Fibroblast of upper back skin (primary cell): ENCODE measurements at places on chromosomes 2 and 18.

GRCh38 chr18:69958422-69958821 is 10.7 kb upstream of the CD226 start:
- no peak for DNase-seq

DNA sequence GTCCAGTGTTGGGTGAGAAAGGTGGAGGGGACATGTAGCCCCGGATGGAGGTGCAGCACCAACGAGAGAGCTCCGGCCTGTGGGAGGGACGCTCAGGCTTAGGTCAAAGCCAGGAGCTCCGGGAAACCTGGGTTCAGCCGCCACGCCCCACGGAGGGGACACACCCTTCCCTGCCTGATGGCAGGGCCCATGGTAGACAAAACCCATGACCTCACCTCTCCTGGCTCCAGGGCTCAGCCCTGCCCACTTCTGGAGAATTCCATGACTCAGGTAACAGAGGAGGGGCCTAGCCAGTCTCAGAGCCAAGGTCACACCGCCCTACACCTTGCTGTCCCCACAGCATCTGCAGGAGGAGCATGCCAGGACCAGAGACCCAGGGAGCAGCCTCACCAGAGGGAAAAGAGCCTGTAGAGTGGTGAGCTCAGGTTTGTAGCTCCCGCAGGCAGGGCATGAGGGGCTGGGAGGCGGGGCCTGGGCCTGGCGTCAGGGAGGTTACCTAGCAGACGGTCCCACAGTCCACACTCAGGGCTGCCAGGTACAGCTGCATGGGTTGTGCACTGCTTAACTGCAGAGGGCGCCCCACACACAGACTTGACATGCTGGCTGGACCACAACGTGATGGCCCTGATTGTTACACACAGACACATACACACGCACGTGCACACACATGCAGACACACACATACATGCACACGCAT is 70.8 kb upstream of the SMAD7 start:
- peak; percentile 31 for DNase-seq

DNA sequence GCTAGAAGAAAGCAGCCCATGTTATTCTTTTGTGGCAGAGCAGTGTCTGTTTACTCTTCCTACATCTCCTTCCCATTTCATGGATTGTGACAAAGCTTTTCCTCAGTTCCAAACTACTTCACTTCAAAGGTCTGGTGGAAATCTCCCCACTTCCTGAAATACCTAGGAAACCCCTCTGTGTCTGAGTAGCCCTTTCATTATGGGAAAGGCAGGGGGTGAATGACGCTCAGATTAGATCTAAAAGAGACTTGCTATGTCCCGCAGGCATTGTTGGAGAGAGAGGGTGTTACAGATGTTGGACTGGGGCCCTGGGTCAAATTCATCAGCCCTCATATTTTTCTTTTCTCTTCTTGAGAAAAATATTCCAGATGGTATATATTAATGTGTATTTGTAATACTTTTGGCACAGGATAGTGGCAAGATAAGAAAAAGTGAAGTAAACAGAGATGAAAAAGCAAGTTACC is 675.0 kb downstream of the IRS1 start:
- DNase-seq: peak; percentile 20

- DNase-seq: no peak
Observed at GRCh38 chr2:180306346-180306745, 299.2 kb upstream of the CWC22 start.

DNA sequence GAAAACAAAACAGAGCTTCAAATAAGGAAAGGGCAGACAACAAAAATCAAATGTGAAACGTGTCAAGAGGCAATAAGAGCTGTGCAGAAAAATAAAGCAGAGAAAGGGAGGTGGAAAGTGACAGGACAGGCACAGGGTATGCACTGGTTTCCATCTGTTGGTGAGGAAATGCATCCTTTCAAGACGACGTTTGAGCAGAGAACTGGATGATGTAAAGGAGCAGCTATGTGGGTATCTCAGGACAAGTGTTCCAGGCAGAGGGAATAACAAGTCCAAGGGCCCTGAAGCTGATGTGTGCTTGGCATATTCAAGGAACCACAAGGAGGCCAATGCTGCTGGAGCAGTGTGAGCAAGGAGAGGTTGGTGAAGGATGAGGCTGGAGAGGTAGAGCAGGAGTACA is 168.9 kb upstream of the SERPINE2 start:
- no peak for DNase-seq

DNA sequence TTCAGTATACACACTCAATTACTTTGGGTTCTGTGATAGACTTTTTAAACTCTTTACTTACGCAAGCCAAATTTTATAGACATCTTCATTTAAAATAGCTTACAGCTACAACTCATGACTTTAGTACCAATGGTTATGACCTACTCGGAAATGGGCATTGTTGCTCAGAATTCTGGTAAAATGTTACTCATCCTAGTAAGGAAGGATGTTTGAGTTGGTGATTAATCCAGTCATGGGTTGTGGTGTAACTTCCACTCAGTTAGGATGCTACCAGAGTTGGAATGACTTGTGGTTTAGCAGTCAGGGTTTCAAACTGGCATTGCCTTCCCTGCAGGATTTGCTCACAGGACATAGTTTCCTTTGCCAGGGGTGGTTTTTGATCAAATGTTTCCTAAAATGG is 7.4 kb upstream of the NPC1 start:
- DNase-seq: peak; percentile 74

DNA sequence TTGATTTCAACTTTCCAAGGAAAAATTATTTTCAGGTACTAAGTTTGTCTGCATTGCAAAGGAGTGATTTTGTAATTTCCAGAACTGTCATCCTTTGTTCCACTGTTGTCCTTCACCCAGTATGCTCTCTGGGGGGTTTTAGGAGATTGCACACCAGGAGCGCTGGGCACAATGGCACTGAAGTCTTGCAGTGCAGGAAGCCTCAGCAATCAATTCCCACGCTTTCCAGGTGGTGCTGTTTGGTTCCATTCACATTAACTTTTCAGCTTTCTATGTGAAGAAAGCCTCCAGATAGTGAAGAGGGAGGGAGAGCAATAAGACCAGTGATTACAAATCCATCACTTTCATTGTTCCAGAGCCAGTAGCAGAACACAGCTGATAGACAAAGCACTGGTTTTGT is 344.0 kb upstream of the VWC2L start:
- DNase-seq: no peak

DNA sequence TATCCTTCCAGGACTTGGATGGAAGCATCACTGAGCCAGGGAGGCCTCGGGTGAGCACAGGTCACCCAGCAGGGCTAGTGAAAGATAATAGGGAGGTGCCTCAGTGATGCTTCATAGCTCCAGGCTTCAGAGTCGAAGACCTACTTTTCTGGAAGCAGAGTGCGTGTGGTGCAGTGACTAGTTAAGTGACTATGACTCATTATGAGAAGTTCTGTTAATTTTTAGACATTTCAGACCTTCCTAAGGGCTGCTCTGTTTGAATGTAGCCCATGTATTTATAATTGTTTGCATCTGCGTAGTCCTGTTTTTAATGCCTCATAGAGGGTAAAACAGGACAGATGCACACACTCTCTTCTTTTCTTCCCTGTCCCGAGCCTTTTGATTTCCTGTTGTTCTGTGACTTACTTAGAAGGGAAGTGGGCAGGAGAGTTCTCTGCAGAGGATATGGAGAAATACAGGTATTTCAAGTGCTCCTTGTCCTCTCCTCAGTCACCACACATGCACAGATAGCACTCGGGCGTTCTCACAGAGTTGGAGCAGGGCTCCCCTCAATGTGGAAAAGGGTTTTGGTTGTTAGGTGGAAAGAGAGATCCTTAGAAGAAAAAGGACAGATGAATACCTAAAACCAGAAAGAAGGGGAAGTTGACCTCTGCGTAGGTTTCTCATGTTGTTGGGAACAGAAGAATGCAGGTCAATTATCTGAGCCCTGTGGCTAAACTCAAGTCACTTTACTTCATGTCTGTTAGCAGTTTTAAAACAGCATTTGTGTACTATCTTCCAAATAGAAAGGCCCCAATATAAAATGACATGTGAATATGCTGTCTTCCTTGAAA is 34.7 kb downstream of the RALB start:
- peak; percentile 80 for DNase-seq

- DNase-seq: no peak
Observed at GRCh38 chr18:46894124-46894523, 23.2 kb downstream of the PIAS2 start.

DNA sequence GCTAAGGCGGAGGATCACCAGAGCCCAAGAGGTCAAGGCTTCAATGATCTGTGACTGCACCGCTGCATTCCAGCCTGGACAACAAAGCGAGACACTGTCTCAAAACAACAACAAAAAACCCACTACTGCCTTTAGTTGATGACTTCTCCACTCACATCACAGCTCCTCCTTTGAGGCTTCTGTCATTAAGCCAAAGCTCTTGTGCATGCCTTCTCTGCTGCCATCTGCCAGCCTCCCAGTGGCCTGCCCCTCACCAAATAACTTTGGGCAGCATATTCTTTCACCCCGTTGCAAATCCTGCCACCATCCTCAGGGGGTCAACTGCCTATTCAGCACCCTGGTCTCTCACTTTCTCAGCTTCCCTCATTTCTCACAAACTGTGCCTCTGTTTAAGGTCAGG is 27.5 kb downstream of the OSBPL1A start:
- no peak for DNase-seq

GRCh38 chr2:138335036-138335435 is 166.5 kb upstream of the SPOPL start:
- peak; percentile 8 for DNase-seq

GRCh38 chr2:217922101-217923006 is 80.4 kb downstream of the TNS1 start:
- peak; percentile 52 for DNase-seq

DNA sequence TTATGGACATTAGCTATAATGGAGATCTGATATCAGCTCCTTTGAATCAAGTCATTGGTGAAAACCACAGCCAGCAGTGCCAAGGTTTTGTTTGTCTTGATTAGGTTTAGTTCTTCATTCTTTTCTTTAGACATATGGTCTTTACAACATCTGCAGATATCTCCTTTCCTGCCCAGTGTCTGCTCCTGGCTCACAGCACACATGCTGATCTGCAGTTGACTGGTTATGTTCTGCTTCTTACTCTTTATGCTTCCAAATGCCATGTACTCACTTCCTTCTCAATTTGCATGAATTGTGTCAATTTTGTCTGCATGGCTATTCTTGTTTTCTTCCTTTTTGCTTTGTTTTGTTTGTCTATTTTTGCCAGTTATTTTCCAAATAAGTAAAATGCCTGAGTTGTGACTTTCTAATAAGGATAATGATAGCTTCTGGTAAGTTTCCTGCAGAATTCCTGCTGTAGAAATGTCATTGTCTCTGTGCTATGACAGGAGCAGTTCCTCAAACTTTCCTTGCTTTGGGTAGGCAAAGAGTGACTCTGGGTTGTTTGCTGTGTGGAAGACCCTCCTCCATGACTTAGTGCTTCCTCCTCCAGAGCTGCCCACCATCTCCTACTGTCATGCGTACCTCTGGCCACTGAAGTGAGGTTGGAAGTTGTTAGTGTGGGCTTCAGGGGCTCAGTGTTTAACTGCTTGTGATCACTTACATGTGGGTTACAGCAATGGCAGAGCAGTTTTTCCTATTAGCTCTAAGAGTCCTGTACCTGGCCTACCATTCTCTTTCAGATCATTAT is 8.2 kb downstream of the ARHGAP25 start:
- DNase-seq: no peak

GRCh38 chr2:196333397-196333796 is 162.0 kb upstream of the STK17B start:
- DNase-seq: no peak

DNA sequence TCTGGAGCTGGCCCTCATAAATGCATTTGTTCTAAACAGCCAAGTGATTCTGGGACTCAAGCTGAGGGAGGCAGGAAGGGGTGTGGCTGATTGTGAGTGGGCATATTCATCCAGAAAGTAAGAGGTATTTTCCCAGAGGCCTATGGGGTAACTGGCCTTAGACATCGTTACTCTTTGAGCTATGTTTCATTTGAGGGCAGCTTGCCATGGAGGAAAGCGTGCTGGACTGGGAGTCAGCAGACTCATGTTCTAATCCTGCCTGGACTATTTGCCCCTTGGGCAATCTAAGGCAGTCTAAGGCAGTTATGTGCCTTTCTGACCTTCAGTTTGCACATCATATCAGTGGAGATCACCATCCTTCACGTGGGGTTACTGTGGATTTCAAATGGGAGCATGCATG is 93.5 kb upstream of the SLC14A2 start:
- DNase-seq: peak; percentile 73
